ENCODE measurements at places on chromosomes 2 and 18.

- DNase-seq = no peak
Measured at GRCh38 chr2:154280543-154280942, 408.8 kb downstream of the GALNT13 start.

DNA sequence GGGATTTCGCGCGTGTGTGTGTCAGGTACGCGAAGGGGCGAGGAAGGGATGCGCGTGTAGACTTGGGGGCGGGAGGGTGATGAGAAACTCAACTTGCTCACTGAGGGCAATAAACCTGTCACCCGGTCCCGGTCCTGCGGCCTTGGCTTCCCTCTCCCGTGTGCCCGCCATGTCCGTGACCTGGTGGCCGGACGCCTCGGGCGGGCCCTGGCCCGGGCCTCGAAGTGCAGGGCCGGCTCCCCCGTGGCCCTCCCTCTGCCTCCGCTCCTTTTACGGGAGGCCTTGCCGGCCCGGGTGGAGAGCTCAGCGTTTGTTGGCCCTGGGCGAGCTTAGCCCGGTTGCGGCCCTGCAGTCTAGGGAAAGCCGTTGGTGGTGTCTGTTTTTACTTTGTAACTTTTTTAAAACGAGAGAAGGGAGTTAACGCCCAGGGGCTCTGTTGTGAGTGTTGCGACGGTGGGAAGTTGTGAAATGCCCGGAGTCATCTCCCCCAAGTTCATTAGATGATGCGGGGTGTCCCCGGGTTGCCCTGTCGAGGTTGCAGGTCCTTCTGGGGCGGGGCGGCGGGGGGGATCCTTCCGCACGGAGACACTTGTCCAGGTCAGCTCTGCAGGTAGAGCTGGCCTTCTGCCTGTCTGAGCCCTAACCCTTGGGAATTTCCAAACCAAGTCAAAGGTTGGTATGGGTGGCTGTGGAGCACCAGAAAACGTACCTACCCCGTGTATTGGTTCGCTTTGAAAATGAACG, 883 bp downstream of the SMCHD1 start:
- peak; percentile 41 for DNase-seq

DNA sequence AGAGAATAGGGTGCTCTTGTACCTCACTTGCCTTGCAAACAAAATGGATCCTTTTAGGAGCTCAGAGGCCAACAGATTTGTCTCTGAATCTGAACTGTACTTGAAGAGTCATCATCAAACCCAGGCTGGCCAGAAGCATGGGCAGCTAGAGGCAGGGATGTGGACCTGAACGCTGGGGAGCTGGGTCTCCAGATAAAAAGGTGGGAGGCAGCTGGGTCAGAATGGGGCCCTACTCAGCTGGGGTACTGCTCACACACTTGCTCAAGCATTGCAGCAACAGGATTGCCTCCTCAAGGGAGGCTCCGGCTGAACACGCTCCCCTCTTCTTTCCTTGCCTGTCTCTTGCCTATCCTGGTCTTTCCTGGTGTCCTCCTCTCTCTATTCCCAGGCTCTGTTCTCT, 57.3 kb upstream of the SIX3 start:
- DNase-seq = no peak

- DNase-seq = no peak
Measured at GRCh38 chr2:120044336-120044735, 31.5 kb downstream of the EPB41L5 start.

DNA sequence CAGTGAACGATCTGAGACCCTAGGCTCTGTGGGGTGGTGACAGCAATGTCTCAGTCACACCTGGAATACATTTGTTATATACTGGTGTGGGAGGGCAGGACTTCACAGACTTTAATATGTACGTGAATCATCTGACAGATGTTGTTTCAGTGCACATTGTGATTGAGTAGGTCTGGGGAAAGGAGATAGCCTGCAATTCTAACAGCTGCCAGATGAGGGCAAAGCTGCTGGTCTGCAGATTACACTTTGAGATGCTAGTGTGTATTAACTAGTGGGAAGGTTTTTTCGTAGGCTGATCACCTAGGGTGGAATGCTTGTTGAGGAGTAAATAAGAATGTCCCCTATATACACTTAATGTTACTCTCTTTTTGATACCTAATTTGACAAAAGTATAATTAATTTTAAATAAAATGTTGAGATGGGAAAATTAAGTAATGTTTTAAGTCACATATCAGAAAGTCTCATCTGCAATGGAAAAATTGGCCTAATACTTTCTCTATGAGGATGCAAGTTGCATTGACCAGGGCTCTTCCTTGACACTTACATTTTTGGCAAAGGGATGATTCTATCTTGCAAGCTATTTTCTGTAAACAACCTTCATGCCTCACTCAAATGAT, 496.9 kb upstream of the HNMT start:
- peak; percentile 2 for DNase-seq

DNA sequence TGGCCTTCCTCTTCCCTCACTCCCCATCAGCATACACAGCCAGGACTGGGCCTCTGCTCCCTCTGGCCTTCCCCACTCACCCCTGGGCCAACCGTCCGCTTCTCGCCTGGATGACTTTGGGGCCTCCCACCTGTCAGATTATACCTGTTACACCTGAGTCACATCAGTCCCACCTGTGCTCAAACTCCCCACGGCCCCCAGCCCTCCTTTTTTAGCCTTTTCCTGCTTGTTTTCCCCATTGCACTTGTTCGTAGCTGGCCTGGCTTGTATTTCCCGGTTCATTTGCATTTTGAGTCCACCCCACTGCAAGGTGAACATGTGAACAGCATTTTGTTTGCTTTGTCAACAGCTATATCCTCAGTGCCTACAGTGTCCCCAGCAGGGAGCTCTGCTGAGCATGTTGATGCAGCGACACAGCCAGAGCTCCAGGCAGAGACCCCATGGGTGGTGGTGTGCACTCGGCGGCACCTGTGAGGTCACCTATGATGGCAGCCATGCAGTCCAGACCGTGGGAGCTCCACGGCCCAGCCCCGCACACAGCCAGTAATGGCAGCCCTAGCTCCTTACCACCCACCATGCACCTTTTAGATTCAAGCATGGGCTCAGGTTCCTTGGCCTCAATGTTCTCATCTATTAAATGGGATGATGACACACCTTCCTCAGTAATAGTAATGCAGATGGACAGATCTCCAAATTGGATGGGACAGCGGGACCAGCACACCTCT, 276.4 kb upstream of the HS6ST1 start:
- DNase-seq = no peak

- DNase-seq = peak; percentile 77
Measured at GRCh38 chr2:54945391-54946219, 104.6 kb downstream of the RTN4 start.

GRCh38 chr2:85578243-85579180, 1.1 kb downstream of the VAMP8 start:
- DNase-seq = no peak

DNA sequence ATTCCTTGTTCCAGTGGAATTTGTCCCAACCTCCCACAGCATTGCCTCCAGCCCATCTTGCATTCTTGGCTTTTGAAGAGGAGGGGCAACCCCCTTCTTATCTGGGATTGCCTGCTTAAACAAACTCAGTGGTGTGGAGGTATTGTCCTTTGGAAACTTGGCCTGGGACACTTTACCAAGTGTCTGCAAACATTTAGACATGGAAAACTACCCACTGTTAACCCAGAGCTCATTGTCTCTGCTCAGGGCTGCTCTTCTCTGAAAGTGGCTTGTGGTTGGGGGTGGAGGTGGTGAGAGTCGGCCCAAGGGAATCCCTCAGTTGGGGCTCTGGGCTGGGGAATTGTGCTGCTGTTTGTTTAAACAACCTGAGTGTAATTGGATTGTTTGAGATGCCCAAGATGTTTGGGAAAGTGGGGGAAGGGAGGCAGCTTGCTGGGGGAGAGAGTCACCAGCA, 178.3 kb upstream of the GATA6 start:
- no peak for DNase-seq

GRCh38 chr2:53584986-53585385, 182.6 kb upstream of the CHAC2 start:
- DNase-seq = no peak

GRCh38 chr18:46297124-46297523, 192.9 kb downstream of the HAUS1 start:
- DNase-seq = no peak

GRCh38 chr2:151106805-151107506, 154.7 kb downstream of the RBM43 start:
- no peak for DNase-seq

GRCh38 chr18:78074400-78075020, 824.9 kb downstream of the GALR1 start:
- no peak for DNase-seq

DNA sequence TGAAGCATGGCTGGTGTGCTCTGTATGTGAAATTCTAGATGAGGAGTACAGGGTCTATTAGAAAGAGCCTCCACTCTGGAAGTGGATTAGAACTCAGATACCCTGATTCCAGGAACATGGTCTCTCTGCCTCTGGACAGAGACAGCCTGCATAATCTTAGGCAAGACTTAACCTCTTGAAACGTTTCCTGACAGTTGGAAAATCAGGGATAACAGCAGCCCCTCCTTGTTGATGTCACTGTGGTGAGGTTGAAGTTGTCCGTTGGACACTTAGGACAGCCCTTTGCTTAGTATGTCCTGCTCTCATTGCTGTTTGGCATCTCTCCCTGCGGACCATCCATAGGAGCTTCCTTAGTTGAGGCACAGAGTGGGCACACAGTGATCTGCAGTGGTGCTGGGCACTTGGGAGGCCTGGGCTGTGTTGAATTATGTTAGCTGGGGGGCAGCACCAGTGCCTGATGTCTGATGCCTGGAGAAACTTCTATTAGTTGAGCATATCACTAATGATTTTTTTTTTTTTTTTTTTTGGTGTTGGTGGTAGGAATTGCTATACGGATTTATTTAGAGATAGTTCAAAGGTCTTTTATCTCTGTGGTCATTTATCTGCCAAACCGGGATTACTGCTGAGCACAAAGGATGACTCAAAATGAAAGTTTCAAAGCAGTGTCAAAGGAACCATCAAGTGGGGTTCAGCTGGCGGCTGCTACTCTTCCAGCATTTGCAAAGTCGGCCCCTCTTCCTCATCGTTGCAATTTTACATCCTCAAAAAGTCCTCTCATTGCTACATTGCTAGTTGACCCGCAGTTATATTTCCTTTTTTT, 28.8 kb downstream of the SETBP1 start:
- peak; percentile 47 for DNase-seq

- peak; percentile 24 for DNase-seq
Measured at GRCh38 chr2:136006658-136007057, 21.2 kb upstream of the DARS1 start.
